ENCODE measurements at places on chromosomes 1 and 21.

DNA sequence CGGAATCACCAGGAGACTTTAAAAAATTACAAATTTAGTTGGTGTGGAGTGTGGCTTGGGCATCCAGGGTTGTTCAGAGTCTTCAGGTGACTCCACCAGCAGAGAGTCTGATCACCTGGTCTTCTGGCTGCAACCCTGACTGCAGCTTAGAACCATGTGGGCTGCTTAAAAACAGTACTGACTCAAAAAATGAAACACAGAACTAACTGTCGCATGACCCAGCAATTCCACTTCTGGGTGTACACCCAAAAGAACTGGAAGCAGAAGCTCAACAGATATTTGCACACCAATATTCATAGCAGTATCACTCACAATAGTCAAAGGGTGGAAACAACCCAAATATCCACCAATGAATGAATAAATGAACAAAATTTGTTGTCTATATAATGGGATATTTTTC lies 17.3 kb downstream of the TLR5 start:
- no peak for DNase-seq

DNA sequence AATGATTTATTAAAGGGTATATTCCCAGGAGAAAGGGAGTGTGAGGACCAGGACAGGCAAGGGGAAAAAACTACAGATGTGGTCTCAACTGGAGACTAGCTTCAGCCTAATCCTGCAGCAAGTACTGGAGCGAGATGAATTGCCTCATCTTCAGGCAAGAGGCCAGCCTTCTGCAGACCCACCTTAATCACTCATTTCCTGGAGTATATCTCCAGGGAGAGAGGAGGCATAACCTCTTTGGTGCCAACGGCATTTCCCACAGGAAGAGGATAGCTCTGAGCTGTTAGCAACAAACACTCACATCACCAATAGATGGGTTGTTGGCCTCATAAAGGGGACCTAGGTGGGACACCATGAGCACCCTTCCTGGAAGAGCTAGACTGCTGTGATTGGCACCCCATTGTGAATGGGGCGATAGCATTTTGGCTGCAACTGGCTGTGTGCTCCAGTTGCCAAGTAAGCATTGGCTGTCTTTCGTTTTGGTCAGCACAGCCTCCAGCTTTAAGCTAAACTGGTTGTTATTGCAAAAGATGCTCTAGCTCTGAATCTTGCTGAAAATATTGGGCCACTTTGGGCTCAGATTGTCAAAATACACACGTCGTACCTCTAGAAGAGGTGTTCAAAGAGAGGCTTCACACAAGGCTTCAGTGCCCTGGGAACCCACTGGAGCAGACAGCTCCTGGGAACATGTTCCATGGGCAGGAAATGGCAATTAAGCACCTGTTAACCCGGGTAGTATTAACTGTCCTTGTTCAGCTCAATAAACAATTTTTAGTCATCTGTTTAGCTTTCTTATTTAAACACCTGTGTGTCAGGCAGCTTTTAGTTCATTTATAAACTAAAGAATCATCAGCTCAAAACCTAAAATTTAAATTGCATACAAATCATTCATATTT lies 314.8 kb upstream of the C1orf87 start:
- peak; percentile 21 for DNase-seq

DNA sequence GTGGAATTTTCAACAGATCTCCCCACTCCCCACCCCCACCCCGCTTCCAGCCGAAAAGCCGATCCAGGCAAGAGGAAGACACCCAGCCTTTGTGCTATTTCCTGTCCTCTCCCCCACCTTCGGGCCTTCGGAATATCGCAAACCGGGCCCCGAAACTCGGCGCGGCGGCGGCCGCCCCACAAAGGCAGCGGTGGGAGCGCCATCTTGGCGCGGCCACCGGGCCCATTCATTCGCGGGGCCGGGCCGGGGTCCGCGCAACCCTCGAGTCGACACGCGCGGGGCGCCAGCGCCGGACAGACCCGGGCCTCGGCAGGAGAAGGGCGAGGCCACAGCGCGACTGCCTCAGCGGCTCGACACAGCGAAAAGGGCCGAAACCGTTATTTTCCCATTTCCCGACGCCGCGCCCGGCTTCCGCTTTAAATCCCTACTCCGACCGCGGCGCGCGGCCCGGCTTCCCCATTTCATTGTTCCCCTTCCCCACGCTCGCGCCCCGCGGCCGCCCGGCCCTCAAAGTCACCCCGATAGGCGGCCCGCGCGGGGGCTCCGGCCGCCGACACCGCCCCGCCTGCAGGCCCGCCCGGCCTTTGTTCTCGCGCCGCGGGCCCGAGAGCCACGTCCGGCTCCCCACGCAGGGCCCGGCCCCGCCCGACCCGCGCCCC lies 911 bp downstream of the GNB1 start:
- DNase-seq, result peak; percentile 69

DNA sequence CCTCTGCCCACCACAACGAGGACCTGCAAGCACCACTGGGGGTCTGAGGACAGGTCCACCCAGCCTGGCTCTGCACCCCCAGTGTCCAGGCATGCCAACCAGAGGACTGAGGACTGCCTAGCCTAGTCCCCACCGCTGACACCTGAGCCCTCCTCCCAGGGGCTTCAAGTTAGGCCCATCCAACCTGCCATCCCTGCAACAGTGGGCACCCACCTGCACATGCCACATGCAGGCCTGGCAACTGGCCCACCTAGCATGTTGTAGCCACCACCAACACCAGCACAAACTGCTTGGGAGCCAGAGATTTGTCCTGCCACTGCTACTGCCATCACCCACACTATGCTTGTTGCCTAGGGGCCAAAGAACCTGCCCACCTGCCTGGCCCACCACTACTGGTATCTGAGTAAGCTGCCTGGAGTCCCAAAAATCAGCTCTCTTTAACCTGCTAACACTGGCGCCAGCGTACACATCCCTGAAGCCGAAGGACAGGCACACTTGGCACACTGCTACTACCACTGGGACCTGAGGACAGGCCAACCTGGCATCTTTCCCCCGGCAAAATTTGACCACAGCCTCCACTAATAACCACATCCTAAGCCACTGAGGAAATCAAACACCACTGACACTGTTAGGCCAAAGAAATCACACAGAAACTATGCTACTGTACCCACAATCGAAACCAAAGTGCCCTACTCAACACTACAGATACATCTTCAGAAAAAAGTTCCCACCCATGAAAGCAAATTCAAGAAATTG lies 61.5 kb downstream of the PSMG1 start:
- no peak for DNase-seq

DNA sequence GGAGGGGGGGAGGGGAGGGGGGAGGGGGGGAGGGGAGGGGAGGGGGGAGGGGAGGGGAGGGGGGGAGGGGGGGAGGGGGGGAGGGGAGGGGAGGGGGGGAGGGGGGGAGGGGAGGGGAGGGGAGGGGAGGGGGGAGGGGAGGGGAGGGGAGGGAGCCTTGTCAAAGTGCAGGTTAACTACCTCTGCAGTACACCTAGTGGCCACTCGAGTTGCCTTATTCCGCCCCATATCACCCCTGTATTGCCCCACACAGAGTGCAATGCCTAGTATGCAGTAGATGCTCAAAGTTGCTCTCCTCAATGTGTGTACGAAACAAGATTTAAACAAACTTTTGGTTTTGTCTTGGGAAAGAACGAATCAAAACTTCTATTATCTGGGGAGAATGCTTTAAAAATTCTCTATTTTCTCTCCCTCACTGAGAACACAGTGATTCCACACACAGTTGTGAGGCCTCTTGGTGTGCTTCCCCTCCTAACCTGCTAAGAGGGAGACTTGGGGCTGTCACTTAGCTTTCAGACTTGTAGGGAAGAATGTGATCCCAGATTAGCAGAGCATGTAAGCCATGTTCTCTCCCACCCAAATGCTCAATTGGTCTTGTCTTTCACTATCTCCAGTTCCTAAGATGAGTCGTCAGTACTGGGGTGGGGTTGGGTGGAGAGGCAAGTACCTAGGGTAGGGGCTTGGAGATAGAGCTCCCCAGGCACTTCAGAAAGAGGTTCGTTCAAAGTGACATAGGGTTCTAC lies 79.7 kb upstream of the MAP10 start:
- no peak for DNase-seq

GRCh38 chr1:26254404-26254803 lies 20.4 kb downstream of the CEP85 start:
- DNase-seq, result no peak

DNA sequence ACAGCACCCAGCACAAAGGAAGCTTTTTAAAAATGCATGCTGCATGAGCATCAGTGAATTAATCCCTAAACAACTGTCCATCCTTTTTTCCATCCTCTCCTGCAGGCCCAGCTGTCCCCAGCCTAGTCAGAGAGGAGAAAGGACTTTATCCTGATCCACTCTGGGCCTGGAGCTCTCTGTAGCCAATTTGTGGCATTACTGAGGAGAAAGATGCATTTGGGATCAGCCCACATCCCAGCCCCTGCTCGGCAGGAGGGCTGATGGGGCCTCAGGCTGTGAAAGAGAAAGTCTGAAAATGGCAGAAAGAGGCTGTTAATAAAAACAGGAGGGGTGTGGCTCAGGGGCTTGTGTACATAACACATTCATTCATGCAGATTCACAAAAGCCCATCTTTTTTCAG lies 37.5 kb upstream of the ATP2B4 start:
- no peak for DNase-seq

DNA sequence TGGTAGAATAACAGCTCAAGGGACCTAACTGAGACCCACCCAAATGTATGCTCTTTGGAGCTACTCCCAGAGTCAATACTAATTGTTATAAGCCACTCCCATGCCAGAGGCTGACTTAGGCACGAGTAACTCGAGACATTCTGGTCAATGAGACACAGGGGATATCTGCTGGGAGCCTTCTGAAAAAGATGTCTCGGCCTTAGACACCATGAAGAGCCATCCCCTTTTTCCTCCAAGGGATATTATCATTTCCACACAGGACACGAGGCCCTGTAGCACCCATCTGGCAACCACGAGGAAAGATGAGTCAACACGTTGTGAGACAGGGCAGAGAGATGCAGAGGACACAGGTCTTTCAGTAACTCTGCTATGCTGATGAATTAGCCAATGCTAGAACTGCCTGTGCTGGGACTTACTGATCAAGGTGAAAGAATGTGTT lies 30.7 kb downstream of the ITPKB start:
- peak; percentile 68 for DNase-seq

GRCh38 chr1:228391411-228392020 lies 15.1 kb downstream of the TRIM11 start:
- DNase-seq, result peak; percentile 59

DNA sequence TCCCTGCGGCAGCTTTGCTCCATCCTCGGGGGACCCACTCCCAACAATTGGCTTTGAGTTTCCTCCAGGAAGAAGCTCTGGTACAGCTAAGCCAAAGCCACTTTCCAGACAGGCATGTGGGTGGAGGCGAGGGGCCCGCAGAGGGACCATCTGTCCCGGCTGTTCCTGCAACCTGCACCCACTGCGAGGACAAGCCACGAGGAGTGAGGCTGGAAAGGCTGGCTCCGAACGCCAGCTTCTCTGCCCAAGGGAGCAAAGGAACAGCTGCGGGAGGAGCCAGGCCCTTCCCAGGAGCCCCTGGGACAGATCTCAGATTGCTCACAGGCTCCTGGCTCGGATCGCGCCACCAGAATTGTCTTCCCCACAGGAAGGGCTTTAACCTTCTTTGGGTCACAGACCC lies 28.3 kb upstream of the PEF1 start:
- DNase-seq, result peak; percentile 88

DNA sequence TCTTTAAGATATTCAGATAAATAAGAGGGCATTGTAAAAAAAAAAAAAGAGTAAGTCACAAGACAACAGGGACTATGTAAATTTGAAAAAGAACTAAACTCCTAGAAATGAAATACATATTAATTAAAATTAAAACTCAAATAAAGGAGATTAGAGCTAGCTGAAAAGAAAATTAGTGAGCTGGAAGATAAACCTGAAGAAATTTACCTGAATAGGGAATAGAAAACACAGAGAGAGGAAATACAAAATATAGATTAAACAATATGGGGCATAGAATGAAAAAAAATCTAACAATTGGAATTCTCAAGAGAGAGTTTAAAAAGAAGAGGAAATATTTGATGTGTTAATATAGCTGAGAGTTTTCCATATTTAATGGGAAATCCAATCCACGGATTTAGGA lies 35.6 kb upstream of the TADA1 start:
- no peak for DNase-seq
